NT2/D1 (cell line): ENCODE measurements at places on chromosomes 7 and 10.

- no peak for DNase-seq
Measured at GRCh38 chr10:1048349-1048731, 579 bp downstream of the IDI1 start.

DNA sequence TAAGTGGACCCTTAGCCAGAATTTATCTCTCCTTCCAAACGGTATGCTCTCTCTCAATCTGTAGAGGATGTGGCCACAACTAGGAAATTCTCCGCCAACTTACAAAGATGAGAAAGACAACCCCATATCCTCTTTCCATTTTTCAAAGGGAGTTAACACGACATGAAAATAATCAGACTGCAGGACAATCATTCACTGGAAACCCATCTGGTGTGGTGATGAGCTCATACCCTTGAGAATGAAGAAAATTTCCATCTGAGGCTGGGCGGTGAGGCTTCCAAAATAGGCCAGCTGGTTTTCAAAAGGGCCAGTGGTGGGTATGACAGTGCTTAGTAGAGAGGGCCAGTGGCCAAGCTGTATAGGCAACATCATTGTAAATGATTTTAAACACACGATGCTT lies 369.6 kb downstream of the FRMD4A start:
- DNase-seq = no peak

- DNase-seq = no peak
Measured at GRCh38 chr10:98353170-98353569, 61.8 kb downstream of the PYROXD2 start.

GRCh38 chr10:112365014-112365432 lies 8.9 kb upstream of the ACSL5 start:
- no peak for DNase-seq

DNA sequence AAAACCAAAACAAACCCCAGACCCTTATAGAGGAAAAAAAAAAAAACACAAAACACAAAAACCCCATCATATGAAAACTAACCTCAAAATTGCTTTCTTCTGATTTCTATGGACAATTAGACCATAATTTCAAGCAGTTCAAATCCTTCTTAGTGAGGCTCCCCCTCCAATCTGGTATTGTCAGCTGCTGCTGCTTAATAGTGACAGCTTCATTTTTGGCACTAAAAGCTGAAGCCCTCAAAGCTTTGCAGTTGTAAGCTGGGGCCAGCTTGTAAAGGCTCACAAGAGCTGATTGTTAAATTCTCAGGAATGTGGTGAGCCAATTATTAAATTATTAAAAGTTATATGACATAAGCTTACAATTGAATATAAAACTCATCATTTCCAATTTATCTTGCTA lies 21.9 kb downstream of the ATXN7L1 start:
- DNase-seq = no peak
